ENCODE measurements at places on chromosomes 7 and 10.

DNA sequence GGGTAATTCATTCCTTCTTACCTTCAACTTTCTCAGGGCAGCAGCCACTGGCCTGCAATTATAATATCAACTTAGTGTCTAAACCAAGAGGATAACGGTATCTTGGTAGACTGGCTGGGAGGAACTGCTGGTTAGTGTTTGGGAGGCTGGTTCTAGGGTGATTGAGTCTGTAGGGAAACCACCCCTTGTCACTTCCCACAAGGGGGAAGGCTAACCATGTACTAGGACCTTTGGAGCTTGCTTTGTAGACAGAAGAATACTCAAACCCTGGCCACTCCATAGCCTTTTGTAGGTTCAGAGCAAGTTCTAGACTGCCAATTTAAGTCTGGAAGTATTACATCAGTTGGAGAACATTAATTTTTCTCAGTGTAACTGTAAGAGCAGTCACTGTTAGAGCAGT lies 51.3 kb downstream of the NHLRC2 start:
- DNase-seq = no peak

DNA sequence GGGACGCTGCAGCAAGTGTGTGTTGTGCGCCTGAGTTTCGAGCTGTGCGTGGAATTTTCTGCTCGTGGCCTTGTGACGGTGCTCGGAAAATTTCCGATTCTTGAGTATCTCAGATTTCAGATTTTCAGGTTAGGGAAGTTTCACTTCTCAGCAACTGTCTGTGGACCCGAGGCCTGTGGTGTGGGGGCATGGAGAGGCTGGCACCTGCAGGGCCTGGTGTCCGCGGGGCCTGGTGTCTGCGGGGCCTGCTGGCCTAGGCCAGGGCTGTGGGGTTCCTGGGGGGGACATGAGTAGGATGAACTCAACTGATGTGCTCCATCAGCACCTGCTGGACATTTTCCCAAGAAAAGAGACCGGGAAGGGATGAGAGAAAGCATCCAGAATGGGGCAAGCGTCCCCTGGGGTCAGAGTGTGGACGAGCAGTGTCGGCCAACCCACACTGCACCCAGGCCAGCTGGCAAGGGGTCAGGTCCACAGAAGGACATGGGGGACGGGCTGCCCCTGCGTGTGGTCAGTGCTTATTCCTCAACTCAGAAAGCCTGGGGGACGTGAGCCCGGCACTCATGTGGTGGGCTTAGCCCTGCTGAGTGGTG lies 31.3 kb upstream of the SHH start:
- DNase-seq = no peak

- DNase-seq = no peak
Observed at GRCh38 chr7:77157446-77157845, 35.0 kb downstream of the CCDC146 start.

DNA sequence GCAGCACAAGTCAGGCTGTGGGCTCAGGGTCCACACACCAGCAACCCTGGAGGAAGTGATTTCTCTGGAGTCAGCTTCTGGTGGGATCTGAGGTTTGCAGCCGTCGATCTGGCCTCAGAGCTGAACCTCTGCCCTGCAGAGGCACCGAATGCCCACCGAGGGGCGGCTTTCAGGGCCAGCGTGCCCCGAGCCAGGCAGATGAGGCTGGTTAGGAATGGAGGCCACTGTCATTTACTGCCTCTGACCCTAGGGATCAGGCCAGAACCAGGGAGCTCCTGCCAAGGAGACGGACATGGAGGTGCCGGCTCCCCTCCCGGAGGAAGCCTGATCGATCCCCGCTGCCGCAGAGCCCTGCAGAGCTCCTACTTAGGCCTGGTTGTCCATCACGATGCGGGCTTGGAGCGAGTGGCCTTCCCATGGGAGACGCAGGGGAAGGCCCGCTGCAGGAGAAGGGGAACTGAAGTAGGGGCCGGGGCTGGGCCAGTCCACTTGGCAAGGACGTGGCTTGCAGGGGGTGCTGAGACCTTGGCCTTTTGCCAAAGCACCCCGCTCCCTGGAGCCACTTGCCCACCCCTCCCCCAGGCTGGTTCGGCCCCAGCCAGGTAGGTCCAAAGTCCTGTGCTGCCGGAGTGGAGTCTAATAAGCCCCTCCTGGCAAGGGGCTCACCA lies 19.6 kb upstream of the ELFN1 start:
- DNase-seq = no peak

DNA sequence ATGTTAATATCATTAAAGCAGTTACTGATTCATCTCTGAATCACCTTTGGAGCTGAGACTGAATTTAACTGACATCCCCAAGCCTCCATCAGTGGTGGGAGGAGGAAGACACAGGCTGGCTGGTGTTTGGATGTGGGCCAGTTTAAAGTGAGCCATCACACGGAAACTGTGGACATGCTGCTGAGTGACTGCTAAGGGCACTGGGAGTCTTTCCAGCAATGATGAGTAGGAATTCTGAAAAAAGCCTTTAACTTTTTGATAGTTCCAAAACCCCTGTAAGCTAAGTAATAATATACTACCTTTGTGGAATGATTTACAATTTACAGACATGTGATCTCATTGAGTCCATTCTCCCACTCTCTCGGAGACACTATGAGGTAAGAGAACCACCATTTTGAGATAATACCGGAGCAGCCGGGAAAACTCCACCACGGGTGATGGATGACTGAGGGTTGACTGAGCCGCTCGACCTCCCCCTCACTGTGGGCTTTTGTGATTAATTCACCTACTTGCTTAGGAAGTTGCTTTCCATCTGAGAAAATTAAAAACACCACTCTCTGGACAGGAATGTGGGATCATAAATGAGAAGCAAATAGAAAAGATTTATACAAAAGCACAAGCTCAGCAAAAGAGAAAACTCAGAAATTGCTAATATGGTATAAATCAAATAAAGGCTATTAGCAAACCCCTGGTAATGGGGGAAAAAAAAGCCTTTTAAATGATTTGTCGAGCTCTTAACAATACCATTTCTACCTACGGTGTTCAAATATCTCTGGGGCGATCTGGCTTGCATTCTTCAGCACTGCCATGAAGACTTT lies 194.8 kb downstream of the FANK1 start:
- DNase-seq = no peak

DNA sequence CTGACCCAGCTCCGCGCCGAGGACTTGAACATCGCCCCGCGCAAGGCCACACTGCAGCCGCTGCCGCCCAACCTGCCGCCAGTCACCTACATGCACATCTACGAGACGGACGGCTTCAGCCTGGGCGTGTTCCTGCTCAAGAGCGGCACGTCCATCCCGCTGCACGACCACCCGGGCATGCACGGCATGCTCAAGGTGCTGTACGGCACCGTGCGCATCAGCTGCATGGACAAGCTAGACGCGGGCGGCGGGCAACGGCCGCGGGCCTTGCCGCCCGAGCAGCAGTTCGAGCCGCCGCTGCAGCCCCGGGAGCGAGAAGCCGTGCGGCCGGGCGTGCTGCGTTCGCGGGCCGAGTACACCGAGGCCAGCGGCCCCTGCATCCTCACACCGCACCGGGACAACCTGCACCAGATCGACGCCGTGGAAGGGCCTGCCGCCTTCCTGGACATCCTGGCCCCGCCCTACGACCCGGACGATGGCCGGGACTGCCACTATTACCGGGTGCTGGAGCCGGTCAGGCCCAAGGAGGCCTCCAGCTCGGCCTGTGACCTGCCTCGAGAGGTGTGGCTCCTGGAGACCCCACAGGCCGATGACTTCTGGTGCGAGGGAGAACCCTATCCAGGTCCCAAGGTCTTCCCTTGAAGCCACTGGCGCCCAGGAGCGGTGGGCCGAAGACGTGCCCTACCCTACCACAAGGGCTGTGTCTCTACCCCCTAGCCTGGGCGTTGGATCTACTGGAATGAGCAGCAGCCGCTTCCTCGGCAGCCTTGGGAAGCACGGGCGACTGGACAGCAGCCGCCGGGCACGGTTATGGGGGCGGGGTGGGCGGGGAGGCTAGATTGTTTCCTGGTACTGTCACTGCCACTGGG lies 945 bp downstream of the ADO start:
- no peak for DNase-seq

DNA sequence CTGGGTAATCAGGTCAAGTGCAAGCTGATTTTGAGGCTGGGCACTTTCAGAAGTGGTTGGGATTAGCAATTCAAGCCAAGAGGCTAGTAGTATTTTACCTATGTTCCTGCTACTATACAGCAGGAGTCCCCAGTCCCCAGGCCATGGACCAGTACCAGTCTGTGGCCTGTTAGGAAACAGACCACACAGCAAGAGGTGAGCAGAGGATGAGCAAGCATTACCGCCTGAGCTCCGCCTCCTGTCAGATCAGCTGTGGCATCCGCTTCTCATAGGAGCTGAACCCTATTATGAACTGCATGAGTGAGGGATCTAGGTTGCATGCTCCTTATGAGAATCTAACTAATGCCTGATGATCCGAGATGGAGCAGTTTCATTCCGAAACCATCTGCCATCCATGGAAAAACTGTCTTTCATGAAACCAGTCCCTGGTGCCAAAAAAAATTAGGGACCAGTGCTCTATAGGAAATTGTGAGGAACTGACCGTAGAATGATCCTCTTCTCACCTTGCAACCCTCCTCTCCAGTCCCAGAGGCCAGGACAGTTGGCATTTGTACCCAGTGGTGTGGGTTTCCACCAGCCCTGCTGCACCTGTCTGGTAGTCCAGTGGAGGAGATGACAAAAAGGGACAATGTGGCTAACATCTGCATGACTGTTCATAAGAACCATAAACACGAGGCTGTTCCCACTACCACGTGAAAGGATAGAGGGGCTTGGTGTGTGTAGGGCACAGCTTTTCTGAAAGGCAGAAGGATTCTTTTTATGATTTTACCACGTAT lies 172.5 kb downstream of the KIAA1217 start:
- no peak for DNase-seq

DNA sequence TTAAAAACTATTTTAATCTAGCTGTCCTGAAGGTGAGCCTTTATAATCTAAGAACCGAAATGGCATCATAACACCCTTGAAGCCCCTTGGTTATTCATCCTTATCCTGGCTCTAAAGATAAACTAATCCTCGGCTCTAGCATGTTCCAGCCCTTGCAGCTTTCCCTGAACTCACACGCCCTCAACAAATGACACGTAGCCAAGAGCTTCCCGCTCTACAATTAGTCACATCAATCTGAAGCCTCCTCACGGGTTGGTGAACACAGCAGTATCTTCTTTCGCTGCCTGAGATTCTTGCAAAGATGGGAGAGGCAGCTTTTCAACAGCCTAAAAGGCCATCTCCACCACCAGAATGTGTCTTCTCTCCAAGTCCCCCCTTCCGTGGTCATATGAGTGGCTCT lies 4.1 kb downstream of the FRMD4A start:
- no peak for DNase-seq

DNA sequence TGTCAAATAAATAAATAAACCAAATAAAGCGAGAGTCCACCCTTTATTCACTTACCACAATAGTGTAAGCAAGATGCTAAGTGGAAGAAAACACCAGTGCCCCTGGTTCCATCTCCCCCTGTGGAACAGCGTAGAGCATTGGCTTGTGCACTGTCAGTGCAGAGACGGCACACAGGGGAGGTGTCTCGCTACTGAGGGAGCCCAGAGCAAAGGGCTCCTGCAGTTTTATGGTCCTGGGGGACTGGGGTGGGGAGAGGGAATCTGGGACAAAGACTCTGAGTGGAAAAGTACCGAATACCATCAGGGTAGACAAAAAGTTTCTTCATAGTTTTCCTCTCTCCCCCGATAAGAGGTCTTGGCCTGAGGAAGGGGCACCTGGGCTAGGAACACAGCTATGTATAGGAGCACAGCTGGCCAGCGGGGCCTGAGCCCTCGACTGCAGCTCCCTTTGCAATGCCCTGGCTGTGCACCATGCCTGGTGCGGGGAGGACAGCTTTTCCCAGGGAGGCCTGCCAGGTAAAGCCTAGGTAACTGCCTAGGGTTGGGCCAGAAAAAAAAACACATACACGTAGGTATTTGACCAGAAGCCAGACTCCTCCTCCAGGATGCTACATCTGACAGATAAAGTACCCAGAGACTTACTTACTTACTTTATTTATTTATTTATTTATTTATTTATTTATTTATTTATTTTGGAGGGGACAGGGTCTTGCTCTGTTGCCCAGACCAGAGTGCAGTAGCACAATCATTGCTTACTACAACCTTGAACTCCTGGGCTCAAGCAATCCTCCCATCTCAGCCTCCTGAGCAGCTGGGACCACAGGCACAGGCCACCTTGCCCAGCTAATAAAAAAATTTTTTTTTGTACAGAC lies 88.8 kb upstream of the KIF5B start:
- DNase-seq = no peak

DNA sequence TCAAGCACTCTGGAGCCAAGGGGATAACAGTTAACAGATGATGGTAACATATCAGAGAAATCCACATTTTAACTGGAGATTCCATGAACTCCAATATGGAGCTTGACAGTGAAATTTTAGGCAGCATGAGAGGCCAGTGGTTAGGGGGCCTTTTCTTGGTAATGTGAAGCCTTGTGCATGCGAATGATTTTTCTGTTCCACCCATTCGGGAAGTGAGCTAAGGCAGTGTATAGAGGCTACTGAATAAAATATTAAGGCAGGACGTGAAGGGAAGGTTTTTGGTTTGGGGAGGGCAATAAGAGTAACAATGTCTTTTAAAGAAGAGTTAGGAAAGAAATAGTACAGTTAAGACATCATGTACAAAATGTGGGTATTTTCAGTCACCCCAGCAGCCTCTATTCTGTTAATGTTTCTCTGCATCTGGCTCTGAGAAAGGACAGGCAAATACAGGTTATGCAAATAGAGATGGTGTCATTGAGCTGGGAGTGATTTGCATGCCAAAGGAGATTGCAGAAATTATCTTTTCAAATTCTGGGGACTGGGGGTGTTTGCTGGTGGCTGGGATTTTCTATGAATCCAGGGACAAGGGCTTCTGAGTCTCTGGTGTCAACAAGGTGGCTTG lies 6.8 kb upstream of the TAS2R60 start:
- no peak for DNase-seq

GRCh38 chr7:130789436-130789835 lies 55.4 kb upstream of the KLF14 start:
- no peak for DNase-seq

DNA sequence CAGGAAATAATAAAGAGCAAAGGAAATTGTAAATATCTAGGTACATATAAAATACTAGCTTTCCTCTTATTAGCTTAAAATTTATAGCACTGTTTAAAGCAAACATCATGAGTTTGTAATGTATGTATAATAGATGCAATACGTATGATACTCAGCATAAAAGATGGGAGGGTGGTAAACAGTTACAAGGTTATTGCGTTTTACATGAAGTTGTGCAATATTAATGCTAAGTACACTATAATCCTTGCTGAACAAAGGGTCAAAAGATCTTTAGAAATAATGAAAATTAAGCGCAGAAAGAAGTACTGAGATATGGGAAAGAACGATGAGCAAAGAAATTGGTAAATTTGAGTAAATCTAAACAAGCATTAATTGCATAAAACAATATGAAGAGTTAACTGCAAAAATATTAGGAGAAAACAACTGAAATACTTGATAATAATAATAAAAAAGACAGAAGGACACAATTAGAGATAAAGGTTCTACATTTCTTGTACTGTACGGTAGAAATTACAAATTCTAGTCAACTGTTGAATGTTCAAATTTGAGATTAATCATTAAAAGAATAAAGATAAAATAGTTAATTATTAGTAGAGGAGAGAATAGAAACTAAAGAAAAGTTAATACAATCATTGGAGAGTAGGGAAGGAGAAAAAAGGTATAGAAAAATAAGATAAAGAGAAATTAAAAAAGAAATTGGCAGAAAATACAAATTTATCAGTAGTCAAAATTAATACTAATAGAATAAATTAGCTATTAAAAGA lies 17.9 kb downstream of the C10orf67 start:
- no peak for DNase-seq

Measured in stimulated activated CD4-positive, alpha-beta T cell treated with anti-CD3 and anti-CD28 coated beads, Interleukin-1b, Interleukin-23, amount 100 ng/mL, for 24 hours (primary cell).